Stimulated activated CD4-positive, alpha-beta T cell treated with anti-CD3 and anti-CD28 coated beads, Interleukin-1b, Interleukin-23, amount 100 ng/mL, for 1 hour (primary cell): ENCODE measurements at places on chromosomes 3 and 15.

GRCh38 chr15:80490431-80490990 lies 86.3 kb downstream of the ARNT2 start:
- no peak for DNase-seq

DNA sequence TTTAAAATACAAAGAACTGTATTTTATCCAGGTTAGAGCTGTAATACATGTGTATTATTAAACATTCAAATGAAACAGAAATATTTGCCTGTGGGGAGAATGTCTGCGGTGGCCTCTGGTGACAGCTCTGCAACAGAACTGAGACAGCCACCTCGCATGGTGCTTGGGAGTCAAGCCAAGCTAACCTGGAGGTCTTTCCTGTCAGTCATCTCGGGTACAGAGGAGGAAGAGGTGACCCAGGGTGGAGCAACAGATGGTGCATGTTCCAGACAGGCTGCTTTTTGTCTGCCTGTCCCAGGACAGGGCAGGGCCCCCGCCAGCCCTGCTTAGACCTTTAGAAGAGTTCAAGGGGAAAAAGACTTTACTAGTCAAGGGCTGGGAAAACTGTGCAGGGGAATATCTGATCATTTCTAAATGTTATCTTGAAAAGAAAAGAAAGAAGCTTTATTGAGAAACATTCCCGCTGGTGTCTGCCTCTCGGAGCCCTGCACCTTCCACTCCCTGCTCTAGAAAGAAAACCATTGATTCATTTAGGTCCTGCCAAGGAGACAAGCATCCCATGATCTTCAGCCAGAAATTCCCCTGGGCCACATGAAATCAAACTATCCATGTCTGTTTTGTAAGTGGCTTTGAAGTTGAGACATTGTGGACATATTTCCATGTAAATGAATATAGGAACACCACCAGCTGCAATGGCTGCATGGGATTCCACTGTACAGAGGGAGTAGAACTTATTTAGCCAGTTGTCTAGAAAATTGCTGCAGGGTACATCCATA lies 5.5 kb upstream of the NR2E3 start:
- DNase-seq: no peak

DNA sequence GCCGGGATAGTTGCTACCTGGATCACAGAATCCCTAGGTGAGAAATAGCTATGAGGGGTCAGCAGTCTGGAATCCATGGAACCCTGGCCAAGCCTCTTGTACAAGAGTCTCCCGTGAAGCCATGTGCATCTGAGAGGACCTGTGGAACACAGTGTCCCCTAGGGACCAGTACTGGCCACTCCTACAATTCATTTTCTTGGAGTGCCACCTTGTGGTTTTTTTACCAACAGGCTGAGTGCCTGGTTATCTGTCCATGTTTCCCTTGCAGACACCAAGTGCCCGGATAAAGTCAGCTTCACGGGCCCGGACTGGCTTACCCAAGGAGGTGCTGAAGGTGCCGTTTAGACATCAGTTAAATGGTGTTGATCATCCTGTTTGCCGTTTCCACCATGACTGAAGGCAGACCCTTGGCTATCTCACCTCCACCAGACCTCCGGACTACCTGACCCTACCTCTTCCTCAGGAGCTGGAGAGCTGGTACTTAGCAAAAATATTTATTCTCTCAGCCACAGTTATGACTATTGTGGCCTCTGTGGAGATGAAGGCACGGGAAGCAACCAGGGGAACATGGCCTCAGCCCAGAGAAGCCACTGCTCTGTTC lies 93.9 kb downstream of the RBPMS2 start:
- no peak for DNase-seq

- DNase-seq: no peak
Observed at GRCh38 chr3:17070161-17070959, 185.6 kb downstream of the PLCL2 start.

GRCh38 chr15:25410649-25411048 lies 28.2 kb downstream of the UBE3A start:
- no peak for DNase-seq

- no peak for DNase-seq
Observed at GRCh38 chr3:168425936-168426595, 330.3 kb upstream of the GOLIM4 start.

- no peak for DNase-seq
Observed at GRCh38 chr15:74124759-74125158, 5.6 kb upstream of the ISLR2 start.

DNA sequence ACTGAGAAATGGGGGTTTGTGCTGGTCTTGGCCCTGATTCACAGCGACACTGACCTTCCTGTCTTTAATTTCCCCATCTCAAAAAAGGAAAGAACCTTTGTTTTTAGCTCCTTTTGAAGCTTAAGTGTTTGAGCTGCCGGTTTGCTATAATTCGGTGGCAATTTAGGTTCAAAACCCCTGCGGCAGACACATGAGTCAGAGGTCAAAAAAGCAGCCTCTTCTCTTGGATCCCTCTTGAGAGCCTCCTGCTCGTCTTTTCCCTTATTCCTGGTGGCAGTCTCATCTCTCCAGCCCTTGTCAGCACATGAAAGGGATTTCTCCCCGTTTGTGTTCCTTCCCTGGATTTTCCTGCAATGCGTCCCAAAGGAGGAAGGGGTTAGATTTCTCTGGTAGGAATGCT lies 64.5 kb downstream of the GRIP2 start:
- DNase-seq: no peak

DNA sequence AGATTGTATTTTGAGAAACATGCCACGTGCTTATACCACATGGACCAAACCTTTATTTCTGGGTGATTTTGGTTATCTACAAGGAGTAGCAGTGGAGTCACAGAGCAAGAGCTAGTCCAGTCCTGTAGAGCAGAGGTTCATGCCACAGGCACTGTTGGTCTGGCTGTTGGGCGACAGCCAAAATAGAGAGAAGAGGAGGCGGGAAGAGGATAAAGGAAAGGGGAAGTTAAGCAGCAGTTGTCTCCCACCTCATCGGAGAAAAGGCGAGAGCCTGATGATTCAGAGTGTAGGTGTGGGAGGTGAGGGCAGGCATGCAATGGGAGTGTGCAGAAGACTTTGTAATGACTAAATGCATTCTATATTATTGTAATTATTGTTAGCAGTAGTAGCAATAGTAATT lies 237.5 kb upstream of the ROPN1 start:
- no peak for DNase-seq

- DNase-seq: no peak
Observed at GRCh38 chr3:38457111-38458003, 3.7 kb downstream of the ACVR2B start.

DNA sequence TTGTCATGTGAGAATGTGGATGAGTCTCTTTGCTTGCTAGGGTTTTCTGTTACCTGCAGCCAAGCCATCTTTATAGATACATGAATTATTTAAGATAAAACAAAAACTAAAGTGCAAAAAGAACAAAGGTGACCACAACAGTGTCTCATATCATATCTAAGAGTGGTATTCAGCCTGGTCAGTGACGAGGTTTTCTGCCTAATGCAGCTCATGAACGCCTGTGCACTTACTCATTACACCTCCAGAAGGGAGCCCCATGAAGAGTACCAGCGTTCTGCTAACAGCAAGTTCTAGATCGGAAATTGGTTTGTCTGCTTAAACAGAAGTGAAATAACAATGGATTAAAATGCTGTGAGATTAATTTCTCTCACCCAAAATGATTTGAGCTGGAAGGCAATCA lies 19.2 kb downstream of the PXYLP1 start:
- no peak for DNase-seq

DNA sequence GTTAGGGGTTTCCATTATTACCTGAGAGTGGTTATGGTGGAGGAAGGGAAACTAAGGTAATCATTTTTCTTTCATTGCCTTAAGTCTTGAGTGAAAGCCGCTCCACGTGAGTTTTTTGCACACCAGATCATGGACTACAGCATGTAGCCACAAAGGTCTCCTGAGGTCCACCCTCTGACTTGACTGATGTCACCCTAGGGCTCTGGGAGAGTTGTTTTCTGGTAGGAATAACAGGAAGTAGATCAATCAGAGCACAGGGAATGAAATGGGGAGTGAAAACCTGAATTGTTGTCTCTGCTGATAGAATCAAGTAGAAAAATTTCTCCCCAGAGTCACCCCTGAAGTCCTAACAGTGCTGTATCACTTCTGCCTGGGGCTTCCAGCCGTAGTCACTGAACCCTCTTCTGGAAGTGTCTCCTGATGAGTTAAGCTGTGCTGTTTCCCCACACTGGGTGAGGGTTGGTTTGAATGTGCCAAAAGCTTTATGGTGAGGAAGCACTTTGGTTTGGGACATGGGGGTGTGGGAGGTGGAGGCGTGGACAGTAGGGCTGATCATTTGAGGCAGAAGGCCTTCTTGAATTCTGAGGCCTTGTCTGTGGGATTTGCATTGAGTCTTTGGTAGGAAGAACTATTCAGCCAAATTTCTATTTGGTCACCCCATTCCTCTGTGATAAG lies 64.3 kb downstream of the SLCO3A1 start:
- DNase-seq: no peak

DNA sequence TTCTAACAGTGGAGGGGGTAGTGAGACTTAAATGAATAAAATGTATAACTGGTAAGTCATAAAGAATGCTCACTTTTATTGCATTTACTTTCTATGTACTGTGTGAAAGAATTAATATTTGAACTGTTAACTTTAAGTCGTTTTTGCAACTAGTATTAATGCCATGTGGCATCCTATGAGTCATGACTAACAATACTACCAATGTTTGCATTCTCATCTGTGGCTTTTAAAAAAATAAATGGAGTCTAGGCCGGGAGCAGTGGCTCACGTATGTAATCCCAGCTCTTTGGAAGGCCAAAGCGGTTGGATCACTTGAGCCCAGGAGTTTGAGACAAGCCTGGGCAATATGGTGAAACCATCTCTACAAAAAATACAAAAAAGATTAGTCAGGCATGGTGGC lies 5.2 kb downstream of the C3orf49 start:
- DNase-seq: no peak

GRCh38 chr3:71317749-71318457 lies 265.6 kb downstream of the FOXP1 start:
- no peak for DNase-seq

DNA sequence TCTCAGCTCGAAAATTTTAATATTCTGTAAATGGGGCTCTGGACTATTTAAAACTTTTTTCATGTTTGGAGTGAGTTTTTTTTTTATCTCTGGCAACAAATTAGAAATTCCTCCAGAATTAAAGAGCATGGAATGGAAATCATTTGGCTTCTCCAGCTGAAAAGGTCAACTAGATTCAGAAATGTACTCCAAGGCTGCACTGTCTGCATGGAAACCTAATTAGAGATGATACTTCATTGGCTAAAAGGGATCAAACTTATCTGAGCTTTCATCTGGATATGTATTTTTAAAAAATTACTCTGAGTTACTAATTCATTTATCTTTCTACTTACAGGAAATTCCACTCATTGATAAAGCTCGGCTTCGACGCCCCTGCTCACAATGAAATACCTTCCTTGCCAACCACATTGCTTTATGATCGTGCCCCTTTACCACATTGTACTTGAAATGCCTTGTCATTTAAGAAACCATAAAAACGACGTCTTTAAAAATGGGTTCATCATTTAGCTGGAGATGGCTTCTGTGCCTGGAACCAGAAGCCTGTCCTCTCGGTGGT lies 285.5 kb upstream of the ICE2 start:
- no peak for DNase-seq

GRCh38 chr3:179093807-179094206 lies 22.2 kb upstream of the ZMAT3 start:
- no peak for DNase-seq

- no peak for DNase-seq
Observed at GRCh38 chr3:13215940-13216546, 142.8 kb upstream of the IQSEC1 start.

GRCh38 chr15:58179741-58180381 lies 41.7 kb downstream of the AQP9 start:
- no peak for DNase-seq

DNA sequence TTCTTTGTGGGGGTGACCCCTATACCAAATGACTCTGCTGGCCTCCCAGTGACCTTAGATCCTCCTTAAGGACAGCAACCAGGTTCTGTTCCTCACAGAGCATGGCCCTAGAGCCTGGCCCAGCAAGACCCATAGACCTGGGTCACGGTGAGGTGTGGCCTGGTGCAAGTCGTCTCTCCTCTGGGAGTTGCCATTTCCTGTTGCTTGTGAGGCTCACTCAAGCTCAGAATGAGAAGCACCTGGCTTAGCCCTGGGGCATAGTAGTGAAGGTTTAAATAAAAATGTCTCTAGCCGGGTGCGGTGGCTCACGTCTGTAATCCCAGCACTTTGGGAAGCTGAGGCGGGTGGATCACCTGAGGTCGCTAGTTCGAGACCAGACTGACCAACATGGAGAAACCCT lies 131.3 kb downstream of the SMAD6 start:
- no peak for DNase-seq
